ENCODE measurements at places on chromosomes 1 and 21.

DNA sequence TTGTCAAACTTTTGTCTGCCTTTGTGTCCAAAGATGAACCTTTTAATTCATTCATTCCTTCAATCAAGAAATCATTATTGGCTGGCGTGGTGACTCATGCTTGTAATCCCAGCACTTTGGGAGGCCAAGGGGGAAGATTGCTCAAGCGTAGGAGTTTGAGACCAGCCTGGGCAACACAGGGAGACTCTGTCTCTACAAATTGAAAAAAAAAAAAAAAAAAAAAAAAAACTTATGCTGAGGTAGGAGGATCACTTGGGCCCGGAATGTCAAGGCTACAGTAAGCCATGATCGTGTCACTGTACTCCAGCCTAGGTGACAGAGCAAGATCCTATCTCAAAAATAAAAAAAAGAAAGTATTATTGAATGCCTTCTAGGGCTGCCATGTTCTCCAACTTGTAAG lies 51.3 kb upstream of the CXADR start:
- no peak for DNase-seq

DNA sequence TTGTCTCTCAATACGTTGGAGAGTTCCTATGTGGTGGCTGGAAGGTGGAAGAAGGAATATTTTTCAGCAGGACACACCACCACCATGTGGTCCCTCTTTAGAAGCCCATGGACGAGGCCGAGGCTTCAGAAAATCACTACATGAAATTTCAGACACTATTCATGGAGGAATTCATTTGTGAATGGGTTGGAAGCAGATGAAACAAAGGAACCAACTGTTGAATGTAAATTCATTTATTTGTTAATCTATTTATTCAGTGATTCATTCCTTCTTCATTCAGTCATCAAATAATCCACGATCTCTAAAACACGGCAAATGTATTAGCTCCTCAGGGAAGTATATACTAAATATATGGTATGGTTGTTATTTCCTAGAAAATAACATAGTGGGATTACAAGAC lies 12.2 kb downstream of the SLC35F3 start:
- DNase-seq, result no peak

DNA sequence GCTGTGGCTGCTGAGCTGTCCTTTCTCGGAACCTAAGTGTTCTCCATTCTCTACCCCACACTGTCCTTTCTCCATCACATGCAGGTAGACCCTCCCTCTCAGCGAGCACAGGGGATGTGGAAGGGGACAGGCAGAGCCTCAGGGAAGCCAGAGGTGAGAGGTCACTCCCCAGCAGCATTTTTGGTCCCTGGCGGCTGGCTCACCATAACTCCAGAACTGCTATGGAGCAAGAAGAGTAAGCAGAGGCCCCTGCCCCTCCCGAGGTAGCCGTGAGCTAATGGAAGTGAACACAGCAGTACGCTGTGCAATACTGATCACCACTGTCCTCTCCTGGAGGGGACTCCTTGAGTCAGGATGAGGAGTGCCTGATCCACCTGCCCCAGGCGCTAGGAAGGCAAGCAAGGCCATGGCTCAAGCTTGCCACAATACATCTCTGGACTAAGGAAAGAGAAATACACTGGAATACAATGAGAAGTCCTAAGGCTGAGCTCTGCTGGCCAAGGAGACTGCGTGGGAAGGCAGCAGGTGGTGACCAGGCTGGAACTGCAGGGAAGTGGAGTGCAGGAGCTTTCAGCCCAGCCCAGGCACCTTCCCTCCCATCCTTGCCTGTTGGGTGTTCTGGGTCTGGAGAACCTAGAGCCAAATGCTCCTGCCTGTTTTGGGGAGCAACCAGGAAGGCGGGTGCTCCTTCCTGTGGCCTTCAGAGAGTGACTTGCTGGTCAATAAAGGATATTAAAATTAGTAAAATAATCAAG lies 96.2 kb downstream of the LAMC2 start:
- DNase-seq, result no peak

DNA sequence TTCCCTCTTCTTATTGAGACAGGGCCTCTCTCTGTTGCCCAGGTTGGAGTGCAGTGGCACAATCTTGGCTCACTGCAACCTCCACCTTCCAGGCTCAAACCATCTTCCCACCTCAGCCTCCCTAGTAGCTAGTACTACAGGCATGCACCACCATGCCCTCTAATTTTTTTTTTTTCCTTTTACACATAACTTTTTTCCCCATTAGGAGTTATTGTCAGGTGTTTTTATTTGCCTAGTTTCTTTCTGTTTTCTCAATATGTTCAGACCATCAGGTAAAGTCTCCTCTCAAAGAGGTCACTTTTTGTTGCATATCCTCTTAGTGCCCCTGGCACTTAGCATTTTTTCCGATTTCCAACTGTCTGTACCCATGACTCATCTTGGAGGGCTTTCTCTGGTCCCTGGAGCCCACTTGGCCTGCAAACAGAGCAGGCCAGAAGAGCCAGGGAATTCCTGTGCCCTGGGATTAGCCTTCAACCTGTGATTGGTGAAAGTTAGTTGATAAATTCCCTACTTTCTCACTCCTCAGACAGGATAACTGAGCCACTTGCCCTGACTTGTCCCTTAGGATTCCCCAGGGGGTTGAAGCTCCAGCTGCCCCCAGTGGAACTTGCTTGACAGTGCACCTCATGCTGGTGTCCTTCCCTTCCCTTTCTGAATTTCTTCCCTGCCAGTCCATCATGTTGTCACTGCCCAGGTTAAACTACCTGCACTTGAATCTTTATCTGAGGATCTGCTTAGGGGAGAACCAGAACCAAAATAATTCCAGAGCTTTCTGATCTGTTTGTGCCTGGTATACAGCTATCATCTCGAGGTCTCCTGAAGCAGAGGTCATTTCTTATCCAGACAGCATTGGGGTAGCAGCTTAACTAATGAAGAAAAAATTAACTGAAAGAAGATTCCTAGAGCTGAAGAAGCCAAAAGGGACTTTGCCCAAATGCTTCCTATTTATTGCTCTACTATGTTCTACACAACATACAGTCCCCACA lies 2.4 kb downstream of the NTPCR start:
- DNase-seq, result peak; percentile 58

DNA sequence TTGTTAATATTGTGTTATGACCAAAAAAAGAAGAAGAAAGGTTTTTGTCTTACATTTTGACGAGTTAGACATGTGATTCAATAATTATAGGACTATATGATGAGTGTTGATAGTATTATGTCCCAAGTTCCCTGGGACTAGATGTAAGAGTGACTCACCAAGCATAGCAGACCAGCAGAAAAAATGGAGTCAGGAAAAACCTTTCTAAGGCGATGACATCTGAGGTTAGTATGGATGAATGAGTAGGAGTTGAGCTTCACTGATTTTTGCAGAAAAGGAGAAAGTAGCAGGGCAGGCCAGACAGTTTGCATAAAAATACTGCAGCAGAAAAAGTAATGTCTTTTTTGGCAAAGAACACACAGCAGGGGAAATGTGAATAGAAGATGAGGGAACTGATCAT lies 1041.3 kb upstream of the ADGRL4 start:
- no peak for DNase-seq

DNA sequence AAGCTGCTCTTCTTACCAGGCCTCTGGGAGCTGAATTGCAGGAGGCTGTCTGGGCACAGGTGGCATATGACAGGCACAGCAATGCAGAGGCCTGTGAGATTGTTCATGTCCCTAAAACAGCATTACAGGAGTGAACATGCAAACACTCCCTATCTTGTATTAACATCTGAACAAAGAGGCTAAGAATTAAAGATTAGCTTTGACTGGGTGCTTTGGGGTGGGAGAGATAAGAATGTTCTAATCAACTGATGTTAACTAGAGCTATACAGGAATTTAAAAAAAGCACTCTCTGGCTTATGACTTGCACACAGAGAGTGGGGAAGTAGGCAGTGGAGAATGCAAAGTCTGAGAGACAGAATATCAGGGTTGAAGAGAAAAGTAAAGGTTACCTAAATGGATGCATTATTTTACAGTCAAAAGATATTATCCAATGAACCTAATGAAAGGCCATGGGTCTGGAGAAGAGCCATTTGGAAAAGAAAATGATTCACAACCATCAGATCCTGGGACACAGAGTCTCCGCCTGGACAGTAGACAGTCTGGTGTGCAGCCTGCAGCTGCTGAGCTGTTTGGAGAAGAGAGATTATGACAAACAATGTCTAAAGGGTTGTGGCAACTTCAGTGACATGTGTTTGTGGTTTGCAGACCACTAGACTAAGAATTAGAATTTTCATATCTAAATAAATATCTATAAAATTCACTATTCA lies 20.2 kb downstream of the DPT start:
- DNase-seq, result no peak
